ENCODE measurements at places on chromosomes 5 and 9. TPM values are rescaled to one million over a fixed set of nuclear protein-coding genes. Genes with fewer than 3 reads are reported as not detected.

- no peak for DNase-seq
Observed at GRCh38 chr9:137311171-137311985, 9.3 kb upstream of the NRARP start.

PCDHGA3 gene
- total RNA-seq, result 22.9 TPM

DNA sequence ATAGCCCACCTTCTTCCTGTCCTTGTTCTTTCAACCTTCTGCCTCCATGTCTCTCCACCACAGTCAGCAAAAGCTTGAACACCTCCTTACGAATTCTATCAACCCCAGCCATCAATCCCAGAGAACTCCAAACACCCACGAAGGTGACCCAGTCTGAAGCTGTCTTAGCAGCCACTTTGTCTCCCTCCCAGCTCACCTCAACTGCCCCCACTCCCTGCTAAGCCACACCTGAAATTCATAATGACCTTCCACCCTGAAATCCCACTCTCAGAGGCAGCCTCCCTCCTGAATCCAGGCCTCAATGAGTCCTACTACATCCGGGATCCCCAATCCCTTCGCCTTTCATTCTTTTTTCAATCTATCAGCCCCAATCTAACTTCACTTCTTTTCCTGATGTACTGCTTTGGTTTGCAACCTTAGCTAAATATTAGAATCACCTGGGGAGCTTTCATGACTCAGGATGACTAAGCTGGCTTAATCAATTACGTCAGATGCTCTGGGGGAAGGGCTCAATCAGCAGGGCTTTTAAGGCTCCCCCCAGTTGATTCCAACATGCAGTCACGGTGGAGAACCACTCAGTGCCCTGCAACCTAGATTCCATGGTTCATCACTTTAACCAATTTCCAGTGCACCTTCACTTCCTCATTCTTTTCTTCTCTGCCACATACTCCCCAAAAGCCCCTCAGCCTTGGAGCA is 32.2 kb downstream of the BHMT start:
- DNase-seq, result no peak

DNA sequence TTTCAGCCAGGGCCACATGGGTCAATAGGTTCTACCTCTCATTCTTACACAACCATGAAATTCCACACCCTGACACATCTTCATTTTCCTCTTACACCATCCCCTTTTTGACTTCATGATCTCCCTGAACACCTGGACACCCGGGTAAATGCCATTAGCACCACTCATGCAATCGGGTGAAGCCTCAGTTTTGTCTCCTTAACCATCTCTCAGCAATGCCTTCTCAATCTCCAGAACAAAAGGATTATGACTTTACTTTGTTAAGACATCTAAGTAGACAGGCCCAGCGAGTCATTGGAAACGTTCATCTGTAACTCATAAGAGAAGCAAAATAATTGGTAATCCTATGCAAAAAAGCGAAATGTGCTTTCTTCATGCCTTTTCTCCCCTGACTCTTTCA is 49.9 kb downstream of the ADAMTS12 start:
- no peak for DNase-seq

DNA sequence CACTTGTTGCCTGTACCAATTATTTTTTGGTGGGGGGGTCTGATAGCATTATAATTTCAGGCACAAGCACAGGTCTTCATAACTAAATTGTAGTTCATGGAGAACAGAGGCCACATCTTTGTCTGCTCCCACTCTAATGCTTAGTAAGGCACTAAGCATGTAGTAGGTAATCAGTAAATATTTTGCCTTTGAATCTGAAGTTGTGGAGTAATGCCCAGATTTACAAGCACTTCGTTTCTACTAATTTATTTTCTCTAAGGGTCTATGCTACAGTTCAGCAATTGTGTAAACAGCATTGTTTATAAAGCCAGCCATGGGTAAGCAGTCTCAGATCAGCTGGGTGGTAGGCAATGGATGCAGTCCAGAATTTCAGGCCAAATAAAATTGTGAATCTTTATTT is 78.6 kb downstream of the GRIA1 start:
- no peak for DNase-seq

DNA sequence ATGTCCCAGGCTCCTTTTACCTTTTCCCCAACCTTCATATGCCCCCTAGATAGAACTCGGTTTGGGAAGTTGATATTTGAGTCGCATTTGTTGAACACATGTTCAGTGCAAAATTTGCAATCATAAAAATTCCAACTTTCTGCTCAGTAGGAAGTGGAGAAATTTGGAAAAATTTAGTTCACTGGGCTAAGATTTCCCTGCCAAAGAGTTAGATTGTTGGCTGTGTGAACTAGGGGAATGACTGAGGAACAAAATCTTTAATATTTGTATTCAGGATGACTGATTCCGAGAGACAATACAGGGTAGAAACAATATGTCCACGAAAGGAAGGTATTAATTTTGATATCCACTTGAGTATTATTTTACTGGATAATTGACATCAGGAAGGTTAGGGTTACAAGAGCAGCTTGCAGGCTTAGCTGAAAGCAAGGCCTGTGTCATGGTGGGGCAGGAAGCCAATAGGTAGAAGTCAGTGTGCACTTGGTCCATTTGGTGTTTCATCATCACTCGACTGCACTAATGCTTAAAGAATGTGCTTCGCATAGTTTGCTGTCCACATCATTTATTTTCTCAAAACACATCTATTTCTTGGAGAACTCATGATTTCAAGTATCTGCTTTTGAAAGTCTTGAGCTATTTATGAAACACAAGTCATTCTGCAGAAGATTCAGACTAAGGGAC is 59.4 kb upstream of the GNA14 start:
- DNase-seq, result no peak

KCNV2 gene
- not detected for total RNA-seq

DNA sequence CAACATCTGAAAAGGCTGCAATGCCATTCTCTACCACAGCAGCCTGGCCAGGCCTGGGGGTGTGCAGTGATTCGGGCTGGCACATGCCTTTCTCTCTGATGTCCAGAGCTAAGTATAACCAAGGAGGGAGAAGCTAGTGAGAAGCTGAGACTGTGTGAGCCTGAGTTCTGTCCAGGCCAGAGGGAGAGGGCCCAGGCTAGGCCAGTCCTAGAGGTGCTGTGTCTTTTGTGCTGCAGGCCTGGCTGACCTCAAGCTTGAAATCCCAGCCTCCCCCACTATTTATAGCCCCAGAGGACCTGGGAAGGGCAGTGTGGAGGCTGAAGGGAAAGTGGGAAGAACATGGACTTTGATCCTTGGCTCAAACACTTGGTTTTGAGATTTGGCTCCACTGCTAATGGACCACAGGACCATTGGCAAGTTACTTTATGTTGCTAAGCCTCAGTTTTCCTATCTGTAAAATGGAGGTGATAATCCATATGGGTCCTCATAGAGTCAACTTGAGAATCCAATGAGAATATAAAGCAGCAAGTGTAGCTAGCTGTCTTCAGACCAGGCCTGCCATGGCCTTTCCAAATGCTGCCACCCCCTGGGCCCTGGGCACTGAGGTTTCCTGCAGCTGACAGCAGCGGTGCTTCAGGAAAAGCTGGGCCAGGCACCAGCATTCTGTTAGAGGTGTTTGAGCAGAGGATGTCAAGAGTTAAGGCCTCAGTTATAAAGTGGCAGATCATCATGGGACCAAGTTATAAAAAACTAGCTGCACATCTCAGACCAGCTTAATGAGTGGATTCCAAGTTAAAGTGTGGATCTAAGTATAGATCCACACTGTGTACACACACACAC is 21.1 kb downstream of the BNIP1 start:
- DNase-seq, result no peak

- DNase-seq, result no peak
Observed at GRCh38 chr5:107619781-107620180, 51.0 kb downstream of the EFNA5 start.

Measured in cardiac septum (tissue), 1 donor.